NCI-H1417 treated with DMSO at 0.1 percent for 48 hours (cell line): ENCODE measurements at places on chromosomes 12 and 14.

- no peak for DNase-seq
These were observed 5.8 kb downstream of the HNRNPA1 start for GRCh38 chr12:54286042-54287030.

GRCh38 chr14:81366214-81366613 is 33.9 kb downstream of the STON2 start:
- no peak for DNase-seq

- DNase-seq: no peak
These were observed 343.1 kb downstream of the FLRT2 start for GRCh38 chr14:85873006-85873405.

GRCh38 chr12:111453071-111453989 is 47.6 kb downstream of the SH2B3 start:
- no peak for DNase-seq

GRCh38 chr14:27002179-27002578 is 404.3 kb upstream of the NOVA1 start:
- no peak for DNase-seq

GRCh38 chr12:89636776-89637160 is 71.9 kb downstream of the ATP2B1 start:
- DNase-seq: no peak

DNA sequence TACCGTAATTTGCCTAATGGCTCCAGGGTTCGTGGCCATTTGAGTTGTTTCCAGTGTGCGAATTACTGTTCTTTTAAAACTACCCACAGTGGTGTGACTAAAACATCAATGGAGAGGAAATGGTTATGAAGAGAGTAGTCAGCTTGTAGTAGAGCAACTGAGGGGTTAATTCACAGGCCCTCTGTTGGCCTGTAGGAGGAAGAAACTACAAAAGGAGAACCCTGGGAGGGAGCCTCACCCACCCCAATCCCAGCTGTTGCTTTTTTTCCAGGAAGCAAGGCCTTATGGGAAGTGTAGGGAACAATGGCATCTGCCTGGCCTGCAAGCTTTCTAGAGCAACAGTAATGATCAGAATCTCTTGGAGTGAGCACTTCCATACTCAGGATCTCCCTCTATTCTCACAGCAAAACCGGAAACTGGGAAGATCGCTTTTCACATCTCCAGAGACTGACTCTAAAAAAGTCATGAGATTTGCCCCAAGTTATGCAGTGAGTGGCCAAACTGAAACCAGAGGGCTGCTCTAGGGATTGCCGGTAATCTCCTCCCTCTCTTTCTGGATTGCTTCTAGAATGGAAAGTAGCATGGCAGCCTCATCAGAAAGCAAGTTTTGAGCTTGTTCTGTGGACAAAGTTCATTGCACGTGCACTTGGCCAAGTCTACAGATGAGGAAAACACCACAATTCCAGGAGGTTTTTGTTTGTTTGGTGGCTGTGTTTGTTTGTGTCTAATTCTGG is 125.3 kb upstream of the PWP1 start:
- DNase-seq: no peak

- no peak for DNase-seq
These were observed 37.5 kb downstream of the PRORP start for GRCh38 chr14:35159742-35160409.

DNA sequence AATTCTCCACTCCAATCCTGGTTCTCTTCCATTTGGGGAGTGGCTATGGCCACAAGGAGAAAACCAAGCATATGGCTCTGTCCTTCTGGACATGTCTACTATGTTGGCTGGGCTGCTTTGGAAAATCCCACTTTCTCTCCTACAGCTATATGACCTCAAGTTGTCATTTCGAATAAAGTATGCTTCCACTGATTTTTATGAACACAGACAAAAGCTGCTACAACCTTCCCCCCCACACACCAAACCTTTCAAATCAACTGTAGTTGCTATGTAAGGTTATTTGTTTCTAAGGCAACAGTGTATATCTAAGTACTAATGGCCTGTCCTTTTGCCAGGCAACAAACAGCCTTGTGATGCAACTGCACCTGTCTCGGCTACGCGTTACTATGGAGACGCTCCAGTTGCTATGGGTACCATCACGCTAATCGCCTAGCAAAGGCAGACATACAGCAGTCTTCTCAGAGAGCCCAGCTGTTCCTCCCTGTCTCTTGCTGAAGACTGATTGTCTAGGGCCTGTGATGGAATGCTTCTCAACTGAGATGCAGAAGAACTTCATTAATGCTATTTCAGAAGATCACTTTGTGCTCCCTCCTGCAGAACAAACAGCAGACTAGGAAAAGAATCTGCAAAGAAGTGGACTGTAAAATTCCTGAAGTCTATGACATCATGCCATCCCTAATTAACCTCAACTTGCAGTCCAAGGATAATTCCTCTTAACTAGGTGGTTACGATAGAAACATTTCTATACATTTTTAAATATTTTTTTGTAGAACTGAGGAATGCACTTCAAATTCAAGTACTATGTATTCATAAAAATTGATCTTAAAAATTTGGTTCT is 67.6 kb downstream of the FOXN3 start:
- DNase-seq: peak; percentile 90

GRCh38 chr12:81206429-81206828 is 128.6 kb downstream of the ACSS3 start:
- peak; percentile 34 for DNase-seq

GRCh38 chr14:78790271-78790670 is 620.1 kb downstream of the NRXN3 start:
- DNase-seq: no peak

DNA sequence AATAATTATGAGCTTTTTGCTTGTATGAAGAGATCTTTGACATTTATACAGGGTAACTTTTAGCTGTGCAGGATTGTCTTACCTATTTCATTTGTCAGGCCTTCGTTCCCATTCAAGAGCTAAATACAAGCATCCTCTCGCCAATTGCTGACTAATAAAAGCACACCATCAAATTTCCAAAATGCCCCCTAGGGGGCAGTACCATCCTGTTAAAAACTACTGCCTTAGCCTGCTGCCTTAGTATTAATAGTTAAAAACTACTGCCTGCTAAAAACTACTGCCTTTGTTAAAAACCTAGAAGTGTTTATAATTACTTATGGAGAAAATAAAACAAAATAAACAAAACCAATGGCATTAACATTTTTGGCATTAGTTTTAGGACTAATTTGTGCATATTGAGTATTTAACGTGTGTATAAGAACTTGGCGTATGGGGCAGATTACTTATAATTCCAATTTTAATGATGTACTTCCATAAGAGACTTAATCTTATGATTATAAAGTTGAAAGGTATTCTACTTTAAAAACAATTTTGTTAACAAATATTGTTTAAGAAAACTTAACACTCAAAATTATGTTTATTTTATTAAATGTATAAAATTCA is 3.0 kb upstream of the IFI27L2 start:
- peak; percentile 73 for DNase-seq

DNA sequence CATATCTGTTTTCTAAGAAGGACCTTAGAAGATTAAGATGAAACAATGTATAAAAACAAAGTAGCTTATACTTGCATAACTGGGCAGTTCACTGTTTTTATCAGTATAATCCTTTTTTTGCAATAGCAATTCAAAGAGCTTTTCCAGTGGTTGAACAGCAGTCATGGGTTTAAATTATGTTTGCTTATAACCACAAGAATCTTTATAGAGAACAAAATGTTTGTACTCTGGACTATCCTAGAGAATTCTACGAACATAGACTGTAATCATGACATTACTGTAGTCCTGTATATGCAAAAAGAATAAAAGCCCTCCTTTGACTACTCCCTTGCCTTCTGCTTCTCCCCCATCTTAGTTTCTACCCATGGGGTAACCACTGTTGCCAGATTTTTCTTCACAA is 5.7 kb downstream of the FAM177A1 start:
- no peak for DNase-seq

GRCh38 chr14:23148591-23149249 is 29.7 kb upstream of the CEBPE start:
- no peak for DNase-seq

DNA sequence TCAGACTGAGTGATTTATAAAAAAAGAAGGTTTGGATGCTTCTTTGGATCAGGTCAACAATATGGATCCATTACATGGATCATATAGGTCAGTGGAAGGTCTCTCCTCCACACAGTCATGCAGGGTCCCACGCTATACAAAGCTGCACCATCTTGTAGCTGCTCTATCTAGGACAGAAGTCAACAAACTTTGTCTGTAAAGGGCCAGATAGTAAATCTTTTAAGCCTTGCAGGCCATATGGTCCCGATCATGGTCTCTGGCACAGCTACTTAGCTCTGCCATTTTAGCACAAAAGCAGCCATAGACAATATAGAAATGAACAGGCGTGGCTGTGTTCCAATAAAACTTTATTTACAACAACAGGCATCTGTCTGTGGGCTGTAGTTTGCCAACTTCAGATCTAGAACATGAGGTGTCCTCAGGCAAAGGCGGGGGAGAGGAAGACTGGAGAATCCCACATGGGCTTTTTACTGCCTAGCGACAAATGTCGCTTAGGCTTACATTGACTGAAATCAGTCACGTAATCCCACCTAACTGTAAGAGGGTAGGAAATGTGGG is 36.7 kb downstream of the TMEM233 start:
- no peak for DNase-seq
